ENCODE measurements at places on chromosomes 5 and 9.
A peak's percentile ranks its signal among the peaks of the same experiment; 100 is the strongest.

- ATAC-seq = peak; percentile 29
Measured at GRCh38 chr9:89021154-89021803, 30.0 kb downstream of the S1PR3 start.

DNA sequence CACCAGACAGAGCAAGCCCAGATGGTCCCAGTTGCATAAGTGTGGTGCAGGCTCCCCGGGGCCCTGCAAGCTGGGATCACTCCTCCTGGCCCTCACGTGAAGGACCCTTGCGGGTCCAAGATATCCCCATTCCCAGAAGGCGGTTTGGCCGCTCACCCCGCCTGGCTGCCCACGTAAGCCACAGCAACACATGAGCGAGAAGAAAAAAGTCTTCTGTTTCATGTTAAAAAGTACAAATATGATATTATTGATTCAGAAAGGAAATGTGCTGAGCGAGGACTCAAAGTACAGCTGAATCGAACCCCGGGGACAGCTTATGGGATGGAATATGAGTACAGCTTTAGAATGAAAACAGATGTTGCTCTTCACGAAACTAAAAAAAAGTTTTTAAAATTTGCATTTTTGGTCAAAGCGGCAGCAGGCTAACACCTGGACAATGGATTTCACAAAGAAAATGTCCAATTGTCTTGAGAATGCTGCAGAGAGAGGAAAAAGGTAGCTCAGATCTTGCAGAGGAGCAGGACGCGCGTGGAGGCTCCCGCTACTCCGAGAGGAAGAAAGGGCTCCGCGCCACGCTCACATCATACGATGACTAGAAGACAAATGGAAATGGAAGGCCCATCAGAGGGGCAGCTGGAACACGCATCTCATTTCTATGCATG lies 427.6 kb downstream of the IRX1 start:
- ATAC-seq = no peak

GRCh38 chr5:141182248-141182647 lies at the start of gene PCDHB16:
Gene PCDHB16 (plus strand): TSS chr5:141182387. CDS start chr5:141182560, 173 bp downstream.
- ATAC-seq = peak; percentile 40

GRCh38 chr9:7841831-7842230 lies 42.3 kb upstream of the DMAC1 start:
- no peak for ATAC-seq

GRCh38 chr9:114592356-114592755 lies 4.8 kb downstream of the ATP6V1G1 start:
- no peak for ATAC-seq

DNA sequence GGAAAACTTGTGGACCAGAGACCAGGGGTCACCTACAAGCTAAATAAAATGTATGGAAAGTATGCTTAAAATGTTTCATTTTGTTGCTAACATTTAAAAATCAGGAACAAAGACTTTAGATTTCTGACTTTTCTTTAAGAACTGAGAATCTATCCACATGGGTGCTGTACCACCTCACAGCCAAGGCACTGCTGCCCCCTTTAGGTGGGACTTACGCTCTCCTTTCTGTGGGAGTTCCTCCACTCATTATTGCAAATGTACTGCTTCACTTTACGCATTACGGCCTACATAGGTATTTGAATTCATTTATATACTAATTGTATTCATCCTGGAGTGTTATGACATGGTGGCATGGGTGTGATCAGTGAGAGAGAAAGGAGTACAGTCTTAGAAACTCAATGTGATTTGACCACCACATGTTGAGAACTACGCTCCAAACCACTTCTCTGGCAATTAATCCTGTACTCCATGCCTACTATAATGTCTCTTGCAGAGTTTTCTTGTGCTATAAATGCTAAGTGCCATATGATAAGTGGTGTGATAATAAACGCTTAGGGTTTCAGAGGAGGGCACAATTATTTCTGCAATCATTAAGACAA lies 24.7 kb upstream of the CETN3 start:
- peak; percentile 77 for ATAC-seq

- ATAC-seq = no peak
Measured at GRCh38 chr9:97386265-97386633, 25.6 kb upstream of the TDRD7 start.

DNA sequence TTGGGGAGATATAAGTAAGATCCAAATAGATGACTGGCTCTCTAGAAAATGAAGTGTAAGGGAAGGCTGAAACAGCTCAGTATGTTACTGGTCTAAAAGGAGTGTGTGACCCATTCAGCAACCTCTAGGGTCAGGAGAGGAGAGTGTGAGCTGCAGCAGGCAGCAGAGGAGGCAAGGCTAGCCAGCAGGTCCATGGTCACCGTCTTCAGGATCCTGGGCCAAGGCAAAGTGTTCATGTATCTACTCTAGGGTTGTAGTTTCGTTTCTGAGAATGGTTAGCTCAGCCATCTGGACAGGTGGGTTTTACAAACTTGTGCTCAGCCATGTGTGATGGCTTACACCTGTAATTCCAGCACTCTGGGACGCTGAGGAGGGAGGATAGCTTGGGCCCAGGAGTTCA lies 13.7 kb downstream of the MYO10 start:
- ATAC-seq = no peak

GRCh38 chr9:89730715-89731114 lies 125.9 kb downstream of the GADD45G start:
- ATAC-seq = no peak

DNA sequence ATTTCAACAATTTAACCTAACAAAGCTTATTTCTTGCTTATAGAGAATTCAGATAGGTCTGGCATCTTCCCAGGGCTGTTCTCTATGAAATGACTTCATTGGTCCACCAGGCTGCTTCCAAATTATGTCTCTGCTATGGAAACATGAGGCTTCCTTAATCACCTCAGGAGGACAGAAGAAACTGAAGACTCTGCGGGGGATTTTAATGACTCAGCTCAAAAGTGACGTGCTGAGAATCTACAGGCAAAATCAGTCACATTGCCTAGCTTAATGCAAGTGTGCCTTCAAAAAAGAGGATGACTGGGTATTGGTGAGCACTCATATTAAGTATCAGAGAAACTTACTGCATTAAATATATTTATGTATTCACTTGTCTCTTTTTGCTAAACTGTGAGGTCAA lies 315.5 kb upstream of the RGMB start:
- no peak for ATAC-seq

- no peak for ATAC-seq
Measured at GRCh38 chr5:3597167-3598007, 1.8 kb downstream of the IRX1 start.

DNA sequence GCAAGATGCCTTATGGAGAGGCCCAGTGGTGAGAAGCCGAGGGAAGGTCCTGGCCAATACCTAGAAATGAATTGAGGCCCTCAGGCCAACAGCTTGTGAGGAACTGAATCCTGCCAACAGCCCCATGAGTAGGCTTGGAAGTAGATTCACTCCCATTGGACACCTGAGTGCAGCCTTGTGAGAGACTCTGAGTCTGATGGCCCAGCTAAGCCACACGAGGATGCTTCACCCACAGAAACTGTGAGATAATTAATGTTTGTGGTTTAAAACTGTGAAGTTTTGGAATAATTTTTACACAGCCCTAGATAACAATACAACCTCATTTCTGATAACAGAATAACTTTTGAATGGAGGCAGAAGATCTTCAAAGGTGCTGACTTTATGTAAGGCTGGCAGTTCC lies 65.9 kb upstream of the DAP start:
- ATAC-seq = no peak

DNA sequence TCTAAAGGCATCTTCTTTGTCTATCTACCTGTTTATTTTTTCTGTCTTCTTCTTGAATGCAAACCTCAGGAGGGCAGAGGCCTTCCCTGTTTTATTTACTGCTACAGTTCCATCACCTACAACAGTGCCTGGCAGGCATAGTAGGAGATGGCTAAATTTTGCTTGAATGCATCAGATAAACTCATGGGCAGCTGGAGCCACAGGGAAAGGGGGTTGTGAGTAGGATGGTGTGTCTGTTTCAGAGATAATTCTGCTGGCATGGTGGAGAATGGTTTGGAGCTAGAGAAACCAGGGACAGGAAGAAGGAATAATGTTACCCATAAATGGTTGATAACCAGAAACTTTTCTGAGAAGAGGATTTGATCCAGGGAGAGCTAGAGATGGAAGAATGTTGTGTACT lies 189.8 kb upstream of the BRINP1 start:
- ATAC-seq = no peak

DNA sequence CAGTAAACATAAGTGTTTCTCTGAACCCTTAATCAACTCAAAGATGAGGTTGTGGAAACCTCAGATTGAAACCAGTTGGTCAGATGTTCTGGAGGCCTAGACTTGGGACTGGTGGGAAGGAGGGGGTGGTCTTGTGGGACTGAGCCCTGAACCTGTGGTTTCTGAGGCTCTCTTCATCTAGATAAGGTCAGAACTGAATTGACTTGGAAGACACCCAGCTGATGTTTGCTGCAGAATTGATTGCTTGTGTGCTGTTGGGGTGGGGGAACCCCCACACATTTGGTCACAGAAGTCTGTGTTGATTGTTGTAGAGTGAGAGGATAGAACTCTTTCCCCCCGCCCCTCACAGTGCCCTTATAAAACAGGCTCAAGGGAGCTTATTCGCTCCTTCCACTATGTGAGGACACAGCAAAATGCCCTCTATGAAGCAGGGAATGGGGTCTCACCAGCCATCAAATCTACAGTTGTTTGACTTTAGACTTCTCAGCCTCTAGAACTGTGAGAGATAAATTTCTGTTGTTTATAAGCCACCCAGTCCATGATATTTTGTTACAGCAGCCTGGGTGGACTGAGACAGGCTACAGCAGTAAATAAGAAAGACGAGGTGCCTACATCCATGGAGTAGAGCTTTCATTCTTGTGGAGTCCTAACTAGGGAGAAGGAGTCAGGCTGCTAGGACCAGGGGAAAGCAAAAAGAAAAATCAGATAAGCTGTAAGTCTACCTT lies 25.7 kb upstream of the UGCG start:
- no peak for ATAC-seq

DNA sequence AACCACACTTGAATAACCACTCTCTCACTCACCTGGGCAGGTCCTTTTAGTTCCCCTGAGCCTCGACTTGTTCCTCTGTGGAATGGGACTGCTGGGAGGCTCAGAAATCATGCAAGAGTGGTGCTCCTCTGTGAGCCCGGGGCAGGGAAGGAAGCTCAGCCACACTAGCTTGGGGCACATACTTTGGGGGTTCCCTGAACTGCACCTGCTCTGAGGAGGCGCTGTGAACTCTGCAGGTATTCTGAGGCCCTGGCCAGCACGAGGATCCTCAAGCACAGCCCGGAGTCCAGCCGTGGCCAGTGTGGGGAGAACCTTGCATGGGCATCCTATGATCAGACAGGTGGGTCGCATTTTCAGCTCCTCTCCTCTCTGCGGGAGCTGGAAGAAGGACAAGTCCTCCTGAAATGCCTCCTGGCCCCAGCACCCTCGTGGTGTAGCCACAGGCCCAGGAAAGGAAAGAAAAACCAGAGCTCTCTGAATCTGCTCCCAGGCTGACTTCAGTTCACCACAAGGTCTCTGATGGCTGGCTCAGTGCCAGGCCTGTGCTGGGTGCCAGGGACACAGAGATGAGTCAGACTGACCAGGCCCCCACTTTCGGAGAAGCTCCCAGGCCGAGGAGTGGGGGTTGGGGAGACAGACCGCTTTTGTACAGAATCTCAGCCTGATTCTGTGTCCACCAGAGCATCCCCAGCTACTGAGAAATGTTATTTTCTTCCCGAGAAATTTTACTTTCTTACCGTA lies 11.9 kb downstream of the GLIPR2 start:
- ATAC-seq = peak; percentile 85

DNA sequence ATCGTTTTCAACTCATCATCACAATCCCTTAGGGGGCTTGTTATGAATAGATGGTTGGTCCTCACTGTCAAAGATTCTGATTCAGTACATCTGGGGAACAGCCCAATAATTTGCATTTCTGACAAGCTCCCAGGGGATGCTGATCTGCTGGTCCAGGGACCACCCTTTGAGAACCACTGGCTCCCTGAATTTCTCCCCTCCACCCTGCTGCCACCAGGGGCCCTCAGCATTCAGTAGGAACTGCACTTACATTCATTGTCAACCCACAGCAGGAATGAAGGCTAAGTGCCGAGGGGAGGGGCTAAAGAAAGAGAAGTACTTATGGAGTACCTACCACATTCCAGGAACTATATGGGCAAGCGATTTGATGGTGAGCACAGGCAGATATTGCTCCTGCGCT lies 85.9 kb downstream of the BOD1 start:
- ATAC-seq = no peak

GRCh38 chr5:168947212-168947868 lies 353.6 kb downstream of the SLIT3 start:
- peak; percentile 38 for ATAC-seq

GRCh38 chr9:647522-647921 lies 194.0 kb upstream of the DMRT1 start:
- no peak for ATAC-seq

DNA sequence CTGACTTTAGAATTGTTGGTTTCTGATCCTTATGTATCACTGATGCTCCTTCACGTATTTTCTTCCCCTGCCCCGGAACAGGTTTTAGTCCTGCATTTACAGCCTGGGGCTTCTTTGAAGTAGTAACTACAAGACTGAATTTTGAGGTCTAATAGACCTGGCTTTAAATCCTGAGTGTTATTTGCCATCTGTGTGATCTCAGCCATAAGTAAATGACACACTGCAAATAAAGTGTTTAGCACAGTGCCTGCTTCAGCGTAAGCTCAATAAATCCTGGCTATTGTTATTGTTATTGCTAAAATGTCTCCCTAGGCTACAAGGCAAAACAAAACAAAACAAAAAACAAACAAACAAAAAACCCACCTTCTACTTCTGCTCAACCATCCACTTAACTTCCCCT lies 15.6 kb upstream of the LHX6 start:
- ATAC-seq = no peak

DNA sequence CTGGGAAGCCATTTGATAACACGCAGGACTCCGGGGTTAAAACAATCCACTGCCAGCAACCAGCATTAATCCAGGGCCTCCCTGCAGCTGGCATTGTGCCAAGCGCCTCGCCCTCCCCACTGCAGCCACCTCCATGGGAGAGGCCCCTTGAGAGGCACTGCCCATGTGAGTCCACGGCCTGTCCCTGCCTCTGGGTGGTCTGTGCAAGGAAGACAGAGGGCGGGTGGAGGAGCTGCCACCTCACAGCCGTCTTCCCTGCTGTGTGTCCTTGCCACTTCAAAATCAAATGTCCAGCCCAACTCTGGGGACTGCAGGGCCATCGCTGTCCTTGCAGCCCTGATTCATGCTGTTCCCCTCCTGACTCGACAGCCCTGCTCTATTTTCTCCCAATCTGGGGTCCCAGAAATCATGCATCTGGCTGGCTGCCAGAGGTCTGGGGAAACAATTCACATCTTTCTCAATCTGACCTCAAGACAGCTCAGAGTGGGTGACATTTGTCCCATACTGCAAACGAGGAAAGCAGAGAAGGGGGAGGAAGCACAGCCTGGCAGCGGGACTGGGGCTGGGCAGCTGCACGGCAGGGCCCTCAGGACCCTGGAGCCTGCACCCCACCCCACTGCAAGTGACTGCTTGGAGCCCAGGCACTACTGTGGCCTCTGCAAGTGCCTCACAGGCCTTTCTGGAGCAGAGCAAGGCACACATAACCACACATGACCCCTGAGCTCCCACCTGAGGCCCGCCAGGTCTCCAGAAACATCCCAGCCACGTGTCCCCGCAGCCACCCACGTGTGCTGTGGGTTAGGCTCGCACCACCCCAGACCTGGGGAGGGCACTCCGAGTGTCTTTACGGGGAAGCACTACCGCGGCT lies 15.7 kb downstream of the BRD3OS start:
- ATAC-seq = peak; percentile 71
